ENCODE measurements at places on chromosomes 2 and 18.

GRCh38 chr2:64019975-64020528 is 824 bp upstream of the VPS54 start:
- H3K4me1 ChIP-seq, result peaks cover 31% of the 10 kb centered on the region
- peak overlapping the region; percentile 99 for H3K27ac ChIP-seq
- DNase-seq, result no peak
- H3K27me3 ChIP-seq, result no peaks in the 10 kb centered on the region

DNA sequence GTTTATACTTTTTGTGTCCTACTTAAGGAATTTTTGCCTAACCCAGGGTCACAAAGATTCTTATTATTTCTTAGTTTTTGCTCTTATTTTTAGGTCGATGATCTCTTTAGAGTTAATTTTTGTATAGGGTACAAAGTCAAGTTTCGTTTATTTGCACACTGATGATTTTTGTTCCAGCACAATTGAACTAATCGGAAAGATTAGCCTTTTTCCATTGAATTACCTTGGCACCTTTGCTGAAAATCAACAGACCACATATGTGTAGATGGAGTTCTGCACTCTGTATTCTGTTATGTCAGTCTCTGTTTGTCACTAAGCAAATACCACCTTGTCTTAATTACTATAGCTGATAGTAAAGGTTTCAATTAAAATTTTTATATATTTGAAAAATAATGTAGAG is 18.7 kb downstream of the EML4 start:
- peaks cover 40% of the 10 kb centered on the region for H3K4me1 ChIP-seq
- DNase-seq, result no peak
- no peak overlapping the region for H3K27ac ChIP-seq
- H3K4me3 ChIP-seq, result no peak overlapping the region

DNA sequence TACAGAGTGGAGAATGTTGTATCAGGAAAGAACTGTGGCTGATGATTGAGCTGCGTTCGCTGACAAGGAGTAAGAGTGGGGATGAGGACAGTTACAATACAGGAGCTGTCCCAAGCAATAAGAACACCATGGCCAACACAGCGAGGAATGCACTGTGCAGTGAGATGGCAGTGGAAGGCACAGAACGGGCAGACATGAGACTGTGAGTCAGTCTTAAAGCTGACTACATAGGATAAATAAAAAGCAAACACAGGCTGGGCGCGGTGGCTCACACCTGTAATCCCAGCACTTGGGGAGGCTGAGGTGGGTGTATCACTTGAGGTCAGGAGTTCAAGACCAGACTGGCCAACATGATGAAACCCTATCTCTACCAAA is 89.8 kb downstream of the CABYR start:
- DNase-seq, result no peak
- H3K27me3 ChIP-seq, result no peaks in the 10 kb centered on the region
- H3K4me1 ChIP-seq, result peaks cover 29% of the 10 kb centered on the region
- H3K36me3 ChIP-seq, result no peaks in the 10 kb centered on the region

DNA sequence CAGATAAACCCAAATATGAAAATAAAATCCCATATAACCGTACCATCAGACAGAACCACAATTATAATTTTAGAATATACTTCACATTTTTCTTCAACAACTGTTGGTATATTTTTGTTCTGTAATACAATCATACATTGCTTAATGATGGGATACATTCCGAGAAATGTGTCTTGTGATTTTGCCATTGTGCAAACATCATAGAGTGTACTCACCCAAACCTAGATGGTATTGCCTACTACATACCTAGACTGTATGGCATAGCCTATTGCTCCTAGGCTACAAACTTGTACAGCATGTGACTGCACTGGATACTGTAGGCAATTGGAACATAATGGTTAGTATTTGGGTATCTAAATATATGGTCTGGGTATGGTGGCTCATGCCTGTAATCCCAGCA is 30.6 kb downstream of the MAPRE3 start:
- no peak overlapping the region for H3K27ac ChIP-seq
- no peaks in the 10 kb centered on the region for H3K4me1 ChIP-seq
- no peaks in the 10 kb centered on the region for H3K36me3 ChIP-seq
- H3K27me3 ChIP-seq, result no peaks in the 10 kb centered on the region
- H3K4me3 ChIP-seq, result no peak overlapping the region
- no peak for DNase-seq

DNA sequence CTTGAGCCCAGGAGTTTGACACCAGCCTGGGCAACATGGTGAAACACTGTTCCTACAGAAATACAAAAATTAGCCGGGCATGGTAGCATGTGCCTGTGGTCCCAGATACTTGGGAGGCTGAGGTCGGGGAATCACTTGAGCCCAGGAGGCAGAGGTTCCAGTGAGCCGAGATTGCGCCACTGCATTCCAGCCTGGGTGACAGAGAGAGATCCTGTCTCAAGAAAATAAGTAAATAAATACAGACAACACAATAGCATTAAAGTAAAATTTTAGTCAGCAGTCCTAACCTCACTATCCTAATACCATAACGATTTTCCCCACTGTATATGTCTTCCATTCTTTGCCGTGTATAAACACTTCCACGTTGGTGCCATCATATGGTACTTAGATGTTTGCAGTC is 83.0 kb upstream of the MBOAT2 start:
- no peaks in the 10 kb centered on the region for H3K36me3 ChIP-seq
- H3K4me1 ChIP-seq, result no peaks in the 10 kb centered on the region
- no peaks in the 10 kb centered on the region for H3K27me3 ChIP-seq

- H3K36me3 ChIP-seq, result no peaks in the 10 kb centered on the region
- H3K27ac ChIP-seq, result no peak overlapping the region
- H3K4me3 ChIP-seq, result no peak overlapping the region
- DNase-seq, result no peak
- H3K27me3 ChIP-seq, result no peaks in the 10 kb centered on the region
Measured at GRCh38 chr2:67272195-67272594, 124.9 kb upstream of the ETAA1 start.

- no peaks in the 10 kb centered on the region for H3K36me3 ChIP-seq
- no peak overlapping the region for H3K4me3 ChIP-seq
- peaks cover 13% of the 10 kb centered on the region for H3K4me1 ChIP-seq
- no peak for DNase-seq
- H3K27me3 ChIP-seq, result no peaks in the 10 kb centered on the region
- no peak overlapping the region for H3K27ac ChIP-seq
Measured at GRCh38 chr18:35549564-35549963, 32.0 kb upstream of the GALNT1 start.

DNA sequence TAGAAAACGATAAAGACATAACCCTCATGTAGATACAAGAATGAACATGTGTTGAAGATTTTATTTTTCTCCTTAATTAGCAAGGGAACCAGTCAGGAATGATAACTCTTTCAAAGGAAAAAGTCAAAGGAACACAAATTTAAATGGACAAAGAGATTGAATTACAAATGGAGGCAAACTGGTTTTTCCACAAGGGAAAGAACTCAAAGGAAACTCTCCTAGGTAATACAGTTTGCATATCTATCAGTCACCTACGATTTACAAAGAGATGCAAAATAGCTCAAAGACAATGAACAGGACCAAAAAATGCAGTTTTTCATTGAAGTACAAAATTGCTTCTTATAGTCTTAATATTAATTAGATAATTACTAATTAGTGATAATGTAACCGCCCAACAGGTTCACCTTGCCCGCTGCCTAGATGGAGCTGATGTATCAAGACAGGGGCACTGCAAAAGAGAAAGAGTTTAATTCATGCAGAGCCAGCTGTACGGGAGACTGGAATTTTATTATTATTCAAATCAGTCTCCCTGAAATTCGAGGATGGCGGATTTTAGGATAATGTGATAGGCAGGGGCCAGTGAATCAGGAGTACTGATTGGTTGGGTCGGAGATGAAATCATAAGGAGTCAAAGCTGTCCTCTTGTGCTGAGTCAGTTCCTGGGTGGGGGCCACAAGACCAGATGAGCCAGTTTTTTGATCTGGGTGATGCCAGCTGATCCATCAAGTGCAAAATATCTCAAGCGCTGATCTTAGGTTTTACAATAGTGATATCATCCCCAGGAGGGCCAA is 151.0 kb downstream of the TMEM17 start:
- DNase-seq, result no peak
- H3K36me3 ChIP-seq, result no peaks in the 10 kb centered on the region
- no peaks in the 10 kb centered on the region for H3K4me1 ChIP-seq
- H3K27ac ChIP-seq, result no peak overlapping the region
- no peaks in the 10 kb centered on the region for H3K27me3 ChIP-seq
- H3K4me3 ChIP-seq, result no peak overlapping the region

DNA sequence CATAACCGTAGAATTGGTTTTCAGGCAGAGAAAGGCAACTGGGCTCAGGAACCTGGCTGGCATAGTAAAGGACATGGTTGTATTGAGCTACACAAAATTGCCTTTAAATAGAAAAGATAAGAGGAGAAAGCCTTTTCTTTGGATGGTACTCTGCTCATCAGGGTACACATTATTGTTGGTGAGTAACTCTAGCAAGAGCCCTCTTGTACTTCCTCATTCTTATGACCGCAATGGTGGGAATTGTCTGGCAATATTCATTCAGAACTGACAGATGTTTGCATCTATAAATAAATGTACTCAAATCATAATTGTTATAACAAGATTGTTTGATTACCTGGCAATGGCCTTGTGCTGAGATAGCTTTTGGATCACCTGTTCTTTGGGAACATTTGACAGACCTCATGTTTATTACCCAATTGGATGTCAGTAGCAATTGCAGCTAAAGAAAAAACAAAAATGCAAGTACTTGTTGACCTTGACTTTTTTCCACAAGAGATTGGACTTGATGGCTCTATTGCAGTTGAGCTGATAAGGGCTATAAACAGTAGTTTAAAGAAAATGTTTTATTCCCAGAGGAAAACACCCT is 43.9 kb downstream of the MEIS1 start:
- no peaks in the 10 kb centered on the region for H3K27me3 ChIP-seq
- DNase-seq, result no peak
- no peak overlapping the region for H3K27ac ChIP-seq

- no peak overlapping the region for H3K4me3 ChIP-seq
- H3K27ac ChIP-seq, result no peak overlapping the region
- H3K36me3 ChIP-seq, result no peaks in the 10 kb centered on the region
- H3K4me1 ChIP-seq, result no peaks in the 10 kb centered on the region
- no peak for DNase-seq
- no peaks in the 10 kb centered on the region for H3K27me3 ChIP-seq
Measured at GRCh38 chr2:95271381-95271971, 2.8 kb upstream of the PROM2 start.

GRCh38 chr18:34322365-34323289 is 97.9 kb upstream of the NOL4 start:
- peak; percentile 86 for DNase-seq
- no peak overlapping the region for H3K4me3 ChIP-seq
- no peak overlapping the region for H3K27ac ChIP-seq
- H3K36me3 ChIP-seq, result no peaks in the 10 kb centered on the region
- H3K27me3 ChIP-seq, result no peaks in the 10 kb centered on the region

DNA sequence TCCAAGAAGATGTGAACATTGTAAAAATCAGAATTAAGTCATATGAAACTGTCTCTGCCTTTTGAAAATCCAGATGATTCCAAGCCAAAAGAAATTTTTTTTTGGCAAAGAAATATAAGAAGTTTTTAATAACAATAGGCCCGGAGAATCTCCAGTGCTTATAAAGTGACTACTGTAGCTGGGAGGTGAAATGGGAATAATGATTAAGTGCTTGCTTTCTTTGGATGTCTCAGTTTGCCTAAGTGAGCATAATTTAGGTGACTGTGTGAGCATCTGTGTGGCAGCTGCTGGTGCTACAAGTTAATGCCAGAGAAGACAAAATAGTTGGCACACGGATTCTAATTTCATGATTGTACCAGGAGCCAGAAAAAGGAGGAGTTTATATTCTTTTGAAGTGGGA is 185.0 kb downstream of the LTBP1 start:
- H3K4me1 ChIP-seq, result peaks cover 8% of the 10 kb centered on the region
- no peak overlapping the region for H3K4me3 ChIP-seq
- DNase-seq, result no peak

GRCh38 chr2:126801473-126801872 is 97.2 kb upstream of the TEX51 start:
- no peak for DNase-seq
- no peak overlapping the region for H3K27ac ChIP-seq
- no peak overlapping the region for H3K4me3 ChIP-seq
- no peaks in the 10 kb centered on the region for H3K27me3 ChIP-seq
- peaks cover 6% of the 10 kb centered on the region for H3K4me1 ChIP-seq

DNA sequence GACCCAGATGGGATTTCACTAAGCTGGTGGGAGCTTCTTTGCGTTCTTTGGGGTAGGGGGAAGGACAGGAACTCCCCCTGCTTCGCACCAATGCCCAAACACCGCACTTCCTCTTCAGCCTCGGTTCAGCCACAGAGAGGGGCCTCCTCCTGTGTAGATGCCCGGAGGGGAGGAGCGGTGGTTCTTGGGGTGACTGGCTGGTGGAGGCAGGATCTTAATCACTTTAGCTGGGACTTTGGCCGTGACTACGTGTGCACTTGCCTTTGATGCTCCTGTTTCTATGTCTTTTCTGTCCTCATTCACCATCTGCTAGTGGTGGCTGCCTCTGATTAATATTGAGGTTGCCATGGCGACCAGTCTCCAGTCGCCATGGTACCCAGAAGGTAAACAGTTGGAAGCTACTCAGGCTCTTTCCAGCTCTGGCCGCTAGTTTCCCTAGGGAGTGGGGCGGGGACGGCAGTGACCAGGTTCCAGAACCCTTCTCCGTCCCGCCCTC is 1.9 kb downstream of the CNGA3 start:
- no peak overlapping the region for H3K27ac ChIP-seq
- no peak for DNase-seq
- H3K36me3 ChIP-seq, result no peaks in the 10 kb centered on the region
- H3K4me3 ChIP-seq, result no peak overlapping the region
- peaks cover 81% of the 10 kb centered on the region for H3K27me3 ChIP-seq
- peaks cover 3% of the 10 kb centered on the region for H3K4me1 ChIP-seq

DNA sequence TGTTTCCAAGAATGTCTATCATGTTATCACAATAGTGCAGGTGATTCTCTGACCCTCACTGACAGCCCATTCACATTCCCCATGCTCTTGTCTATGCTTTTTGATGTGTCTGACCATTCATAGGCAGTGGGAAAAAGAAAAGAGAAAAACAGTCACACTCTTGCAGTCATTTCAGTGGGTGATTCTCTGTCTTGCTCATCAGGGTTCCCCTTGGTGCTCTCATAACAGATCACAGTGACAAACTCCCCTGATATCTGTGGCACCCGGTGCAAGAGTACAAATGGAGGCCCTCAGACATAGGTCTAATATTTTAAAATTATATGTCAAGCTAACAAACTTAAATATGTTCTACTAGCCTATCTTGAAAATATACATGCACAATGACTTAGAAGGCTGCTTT is 72.7 kb upstream of the PPP1CB start:
- H3K27ac ChIP-seq, result no peak overlapping the region
- DNase-seq, result no peak
- no peaks in the 10 kb centered on the region for H3K27me3 ChIP-seq
- H3K4me1 ChIP-seq, result peaks cover 20% of the 10 kb centered on the region
- no peaks in the 10 kb centered on the region for H3K36me3 ChIP-seq

DNA sequence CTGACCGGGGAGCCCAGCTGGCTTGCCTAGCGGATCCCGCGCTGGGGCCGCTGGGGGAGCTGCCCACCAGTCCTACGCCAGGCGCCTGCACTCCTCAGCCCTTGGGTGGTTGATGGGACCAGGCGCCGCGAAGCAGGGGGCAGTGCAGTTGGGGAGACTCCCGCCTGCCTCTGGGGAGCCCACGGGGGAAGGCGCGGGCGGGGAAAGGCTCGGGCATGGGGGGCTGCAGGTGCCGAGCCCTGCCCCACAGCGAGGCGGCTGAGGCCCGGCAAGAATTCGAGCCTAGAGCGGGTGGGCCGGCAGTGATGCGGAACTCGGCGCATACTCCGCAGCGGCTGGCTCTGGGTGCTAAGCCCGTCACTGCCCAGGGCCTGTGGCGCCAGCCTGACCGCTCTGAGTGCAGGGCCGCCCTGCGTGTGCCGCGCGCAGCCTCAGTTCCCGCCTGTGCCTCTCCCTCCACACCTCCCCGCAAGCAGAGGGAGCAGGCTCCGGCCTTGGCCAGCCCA is 249.1 kb upstream of the TEKT4 start:
- no peak overlapping the region for H3K4me3 ChIP-seq
- H3K27me3 ChIP-seq, result no peaks in the 10 kb centered on the region
- H3K4me1 ChIP-seq, result no peaks in the 10 kb centered on the region
- no peaks in the 10 kb centered on the region for H3K36me3 ChIP-seq
- no peak for DNase-seq

Measured in hepatocyte (in vitro differentiated cells).